ENCODE measurements at places on chromosomes 16 and 17. TPM values are rescaled to one million over a fixed set of nuclear protein-coding genes. Genes with fewer than 3 reads are reported as not detected.

DNA sequence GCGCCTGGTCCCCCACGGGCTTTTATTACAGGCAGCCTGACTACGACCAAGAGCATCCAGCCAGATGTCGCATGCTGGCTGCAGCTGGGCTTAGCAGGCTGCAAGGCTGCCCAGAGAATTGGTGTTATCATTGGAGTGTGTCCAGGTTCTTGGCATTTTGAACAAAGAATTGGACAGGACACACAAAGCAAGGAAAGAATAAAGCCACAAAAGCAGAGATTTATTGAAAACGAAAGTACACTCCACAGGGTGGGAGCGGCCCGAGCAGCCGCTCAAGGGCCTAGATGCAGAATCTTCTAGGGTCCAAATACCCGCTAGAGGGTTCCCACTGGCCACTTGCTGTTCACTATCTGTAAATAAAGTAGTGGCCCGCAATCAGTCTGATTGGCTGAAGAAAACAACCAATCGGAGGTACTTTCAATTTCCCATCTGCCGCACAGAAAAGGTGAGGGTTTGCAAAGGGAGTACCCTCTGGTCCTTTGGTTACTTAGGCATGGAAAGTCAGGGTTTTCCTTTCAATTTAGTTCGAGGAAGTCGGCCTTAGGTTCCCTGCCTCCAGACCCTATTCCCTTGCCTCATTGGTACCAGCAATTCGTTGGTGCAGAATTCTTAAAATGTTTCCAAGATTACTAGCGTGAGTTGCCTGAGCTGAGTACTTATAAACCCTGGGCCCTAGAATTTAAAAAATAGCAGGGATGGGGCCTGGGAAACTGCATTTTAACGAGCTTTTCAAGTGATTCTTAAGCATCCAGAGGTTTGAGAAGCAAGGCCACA, 38.5 kb upstream of the CNEP1R1 start:
- DNase-seq, result no peak

- DNase-seq, result no peak
Measured at GRCh38 chr16:68770671-68771070, 33.6 kb downstream of the CDH1 start.

SMIM22 gene
- not detected for total RNA-seq

DNA sequence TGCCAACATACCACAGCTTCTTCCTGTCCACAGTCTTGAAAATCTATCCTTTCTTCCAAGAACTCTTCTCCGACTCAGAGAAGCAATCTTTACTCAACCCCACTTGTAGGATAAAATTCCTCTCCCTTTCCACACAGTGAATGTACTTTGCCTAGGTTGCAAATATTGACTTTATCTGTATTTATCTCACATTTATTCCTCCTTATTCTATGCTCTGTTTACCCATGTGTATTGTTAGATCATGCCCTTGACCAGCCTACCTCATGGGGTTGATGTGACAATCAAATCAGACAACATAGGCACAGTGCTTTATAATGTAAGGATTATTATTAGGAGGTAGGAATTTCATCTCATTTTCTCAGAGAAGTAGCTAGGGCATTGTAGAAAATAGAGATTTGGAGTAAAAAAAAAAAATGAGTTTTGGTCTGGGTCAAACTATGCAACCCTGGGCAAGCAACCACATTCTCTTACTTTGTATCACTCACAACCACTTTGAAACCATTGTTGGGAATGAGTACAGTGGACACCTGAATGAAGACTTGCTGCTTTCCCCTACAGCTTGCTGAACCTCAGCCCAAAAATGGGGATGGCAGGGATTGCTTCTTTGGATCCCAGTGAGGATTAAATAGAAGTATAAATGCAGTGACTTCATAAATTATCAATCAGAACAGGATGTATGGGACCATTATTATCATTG, 9.1 kb upstream of the SLC35B1 start:
- DNase-seq, result no peak

KRT33B gene
- total RNA-seq, result not detected

DNA sequence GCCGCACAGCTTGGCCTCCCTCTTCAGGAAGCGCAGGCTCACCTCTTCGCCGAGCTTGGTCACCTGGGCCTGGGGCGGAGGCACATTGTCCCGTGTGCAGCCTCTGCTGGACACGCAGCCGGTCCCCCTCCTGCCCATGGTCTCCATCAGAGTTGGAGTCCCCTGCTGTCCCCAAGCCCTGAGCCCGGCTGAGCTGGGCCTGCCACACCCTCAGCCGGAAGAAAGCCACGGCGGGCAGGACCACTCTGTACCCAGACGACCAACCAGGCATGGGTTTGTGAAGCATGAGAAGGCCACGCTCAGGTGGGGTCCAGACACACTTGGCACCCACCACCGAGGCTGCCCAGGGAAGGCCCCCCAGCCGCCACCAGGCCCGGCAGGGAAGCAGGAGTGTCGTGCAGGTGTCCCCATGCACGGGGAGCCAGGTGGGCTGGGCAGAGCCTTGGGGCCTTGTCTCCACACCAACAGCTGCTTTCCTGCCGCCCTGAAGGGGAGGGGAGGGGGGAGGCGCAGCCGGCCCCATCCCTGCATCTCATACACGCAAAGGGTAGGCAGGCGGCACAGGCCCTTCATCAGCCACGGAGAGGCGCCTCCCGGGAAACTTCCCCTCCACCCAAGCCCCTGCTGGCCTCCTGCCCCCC, 5.2 kb downstream of the CCDC154 start:
- no peak for DNase-seq

GRCh38 chr17:71055128-71055527, 885.8 kb downstream of the KCNJ2 start:
- no peak for DNase-seq

DNA sequence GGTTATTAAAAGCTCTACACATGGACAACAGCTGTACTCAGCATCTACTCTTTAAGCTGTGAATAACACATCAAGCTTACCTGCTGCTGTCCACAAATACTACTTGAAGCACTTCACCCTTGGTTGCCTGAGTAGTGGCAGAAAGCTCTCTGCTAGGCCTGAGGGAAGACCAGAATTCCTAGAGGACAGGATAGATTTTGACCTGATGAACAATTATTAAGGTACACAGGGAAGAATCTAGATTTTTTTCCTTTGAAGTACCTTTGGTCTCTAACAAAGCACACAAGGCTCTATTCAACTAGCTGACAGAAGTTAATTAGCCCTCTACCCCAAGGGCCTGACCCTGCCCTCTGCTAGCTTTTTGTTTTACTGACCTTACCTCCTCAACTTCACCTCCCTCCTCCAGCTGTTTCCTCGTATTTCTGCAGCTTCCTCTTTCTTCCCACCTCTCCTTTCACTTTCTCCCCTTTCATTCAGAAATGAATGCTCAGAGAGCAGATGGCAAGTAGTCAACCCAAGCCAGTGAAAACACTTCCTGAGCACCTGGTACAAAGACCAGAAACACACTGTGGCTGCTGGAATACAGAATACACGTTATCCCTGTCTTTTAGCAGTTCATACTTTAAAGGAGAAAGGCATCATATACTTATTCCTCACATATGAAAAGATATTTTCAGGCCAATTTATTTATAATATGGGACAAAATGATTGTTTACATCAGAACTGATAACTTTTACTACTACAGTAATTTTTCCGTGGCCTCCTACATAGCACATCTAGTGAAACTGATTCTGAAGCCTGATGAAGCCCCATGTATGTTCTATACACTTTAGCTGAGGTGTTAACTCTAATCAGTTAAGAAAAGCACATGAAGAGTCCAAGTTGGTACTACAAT, 5.7 kb upstream of the VEZF1 start:
- no peak for DNase-seq

GRCh38 chr16:80862160-80862705, 57.8 kb upstream of the CDYL2 start:
- no peak for DNase-seq

- no peak for DNase-seq
Measured at GRCh38 chr16:85528528-85529387, 84.4 kb upstream of the GSE1 start.

CDK5R1 gene
- total RNA-seq, result 2.9 TPM

GRCh38 chr16:57577691-57578224, 35.3 kb downstream of the ADGRG5 start:
- no peak for DNase-seq

PPP1R27 gene
- total RNA-seq, result not detected

GRCh38 chr17:78933959-78934568, 8.9 kb upstream of the TIMP2 start:
- peak; percentile 99 for DNase-seq

PRSS27 gene
- not detected for total RNA-seq

- no peak for DNase-seq
Measured at GRCh38 chr16:17437127-17437720, 33.5 kb downstream of the XYLT1 start.

DNA sequence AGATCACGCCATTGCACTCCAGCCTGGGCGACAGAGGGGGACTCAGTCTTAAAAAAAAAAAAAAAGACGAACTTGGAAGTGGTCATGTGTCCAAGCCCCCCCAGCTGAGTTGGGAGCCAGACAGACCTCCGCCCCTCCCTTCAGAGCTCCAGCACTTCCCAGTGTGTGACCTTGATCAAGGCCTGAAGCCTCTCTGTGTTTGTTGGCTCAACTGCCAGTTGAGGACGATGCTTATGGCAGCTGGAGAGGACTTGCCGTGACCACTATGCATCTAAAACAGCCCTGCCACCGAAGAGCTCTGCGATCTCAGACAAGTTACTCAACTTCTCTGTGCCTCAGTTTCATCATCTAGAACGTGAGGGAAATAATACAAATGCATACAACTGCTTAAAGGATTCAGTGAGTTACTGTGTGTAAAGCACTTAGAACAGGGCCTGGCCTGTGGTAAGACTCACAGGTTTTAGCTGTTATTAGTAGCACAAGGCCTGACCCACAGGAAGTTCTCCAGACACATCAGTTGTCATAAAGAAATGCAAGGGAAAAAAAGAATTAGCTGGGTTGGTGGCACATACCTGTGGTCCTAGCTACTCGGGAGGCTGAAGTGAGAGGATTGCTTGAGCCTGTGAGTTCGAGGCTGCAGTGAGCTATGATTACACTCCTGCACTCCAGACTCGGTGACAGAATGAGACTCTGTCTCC, 7.0 kb upstream of the IL27 start:
- DNase-seq, result no peak

DNA sequence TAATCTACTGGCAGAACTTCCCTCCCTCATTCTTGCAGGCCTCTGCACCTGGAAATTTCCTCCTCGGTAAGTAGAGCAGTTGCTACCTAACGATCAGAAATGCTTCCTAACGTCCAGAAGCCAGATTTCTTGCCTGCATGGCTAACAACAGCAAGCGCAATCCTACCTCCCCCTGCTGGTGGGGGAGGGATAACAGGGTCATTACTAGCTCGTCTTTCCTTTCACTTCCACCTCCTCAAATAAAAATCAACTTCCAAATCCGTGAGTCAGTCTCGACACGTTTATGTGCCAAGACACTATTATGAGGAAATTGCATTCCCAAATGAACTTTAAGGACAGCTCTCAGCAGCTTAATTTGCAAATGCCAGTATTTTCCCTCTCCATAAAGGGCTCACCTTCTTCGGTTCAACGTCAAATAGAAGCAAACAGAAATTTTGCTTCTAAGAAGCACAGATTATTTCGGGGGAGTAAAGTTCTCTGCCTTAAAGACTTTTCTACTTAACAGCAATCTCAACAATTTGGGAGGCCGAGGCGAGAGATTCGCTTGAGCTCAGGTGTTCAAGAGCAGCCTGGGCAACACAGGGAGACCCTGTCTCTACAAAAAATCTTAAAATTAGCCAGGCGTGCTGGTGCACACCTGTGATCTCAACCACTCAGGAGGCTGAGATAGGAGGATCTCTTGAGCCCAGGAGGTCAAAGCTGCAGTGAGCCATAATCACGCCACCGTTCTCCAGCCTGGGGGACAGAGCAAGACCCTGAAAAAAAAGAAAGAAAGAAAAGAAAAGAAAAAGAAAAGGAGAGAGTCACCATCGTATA, 188.6 kb upstream of the PSMD7 start:
- no peak for DNase-seq

DNA sequence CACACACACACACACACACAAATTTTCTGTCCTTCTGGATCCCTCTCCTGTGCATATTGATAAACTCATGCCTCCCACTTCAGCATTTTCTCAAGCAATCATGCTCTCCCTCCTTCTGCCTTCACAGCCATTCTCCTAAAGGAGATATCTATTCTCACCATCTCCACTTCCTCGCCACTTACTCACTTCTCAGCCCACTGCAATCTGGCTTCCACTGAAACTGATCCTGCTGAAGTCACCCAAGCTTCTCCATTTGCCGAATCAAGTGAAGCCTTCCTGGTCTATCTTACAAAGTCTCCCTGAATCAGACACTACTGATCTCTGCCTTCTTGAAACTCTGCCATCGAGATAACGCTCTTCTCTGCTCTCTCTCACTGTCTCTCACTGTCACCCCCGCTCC, 54.0 kb upstream of the GNAO1 start:
- no peak for DNase-seq

FOXN1 gene
- total RNA-seq, result not detected

DNA sequence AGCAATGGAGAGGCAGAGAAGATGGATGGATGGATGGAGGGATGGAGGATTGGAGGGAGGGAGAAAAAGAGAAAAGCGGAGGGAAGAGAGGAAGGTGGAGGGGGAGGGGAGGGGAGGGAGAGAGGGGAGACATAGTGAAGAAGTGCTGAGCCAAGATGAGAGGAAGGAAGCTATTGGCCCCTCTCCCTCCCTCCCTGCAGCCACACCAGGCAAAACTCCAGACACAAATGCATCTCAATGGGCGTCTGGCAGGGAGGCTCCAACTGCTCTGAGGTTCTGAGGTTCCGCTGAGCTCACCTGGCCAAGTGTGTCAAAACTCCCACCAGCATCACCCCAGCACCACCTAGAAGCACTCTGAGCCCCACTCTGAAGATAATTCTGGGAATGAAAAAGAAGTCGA, 26.9 kb upstream of the PHB1 start:
- DNase-seq, result no peak

DNA sequence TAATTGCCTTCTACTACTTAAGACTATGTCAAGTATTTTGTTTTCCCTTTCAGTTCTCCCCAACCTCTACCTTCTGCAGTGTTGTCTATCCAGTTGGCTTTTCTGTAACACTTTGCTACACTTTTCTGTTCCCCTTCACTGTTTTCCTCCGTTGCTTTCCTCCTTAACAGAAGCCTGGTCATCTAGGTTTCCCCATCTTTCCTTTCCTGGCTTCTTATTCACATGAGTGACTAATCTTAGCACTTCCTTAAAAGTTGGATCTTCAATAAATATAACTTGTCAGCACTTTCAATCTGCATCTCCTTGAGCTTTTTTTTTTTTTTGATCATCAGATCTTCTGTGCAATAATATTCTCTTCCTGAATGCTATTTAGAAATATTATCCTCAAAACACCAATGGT, 2.8 kb upstream of the SLFN11 start:
- DNase-seq, result no peak

- no peak for DNase-seq
Measured at GRCh38 chr17:16937431-16937830, 34.5 kb downstream of the TNFRSF13B start.

DNA sequence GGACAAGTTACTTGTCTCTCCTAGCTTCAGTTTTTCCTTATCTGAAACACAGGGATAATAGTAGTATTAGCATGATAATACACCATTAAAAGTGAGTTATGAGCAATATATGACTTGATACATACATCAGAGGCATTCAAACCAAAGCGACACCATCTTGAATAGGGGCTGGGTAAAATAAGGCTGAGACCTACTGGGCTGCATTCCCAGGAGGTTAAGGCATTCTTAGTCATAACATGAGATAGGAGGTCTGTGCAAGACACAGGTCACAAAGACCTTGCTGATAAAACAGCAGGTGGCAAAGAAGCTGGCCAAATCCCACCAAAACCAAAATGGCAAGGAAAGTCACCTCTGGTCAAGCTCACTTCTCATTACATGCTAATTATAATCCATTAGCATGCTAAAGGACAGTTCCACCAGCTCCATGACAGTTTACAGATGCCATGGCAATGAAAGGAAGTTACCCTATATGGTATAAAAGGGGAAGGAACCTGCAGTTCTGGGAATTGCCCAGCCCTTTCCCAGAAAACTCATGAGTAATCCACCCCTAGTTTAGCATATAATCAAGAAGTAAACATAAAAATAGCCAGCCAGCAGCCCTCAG, 37.2 kb upstream of the HS3ST3A1 start:
- DNase-seq, result no peak

USP31 gene
- 37.7 TPM for total RNA-seq
